ENCODE measurements at places on chromosomes 7 and 10. TPM values are rescaled to one million over a fixed set of nuclear protein-coding genes. Genes with fewer than 3 reads are reported as not detected.

The CYP3A5 gene
- total RNA-seq: 92.0 TPM

DNA sequence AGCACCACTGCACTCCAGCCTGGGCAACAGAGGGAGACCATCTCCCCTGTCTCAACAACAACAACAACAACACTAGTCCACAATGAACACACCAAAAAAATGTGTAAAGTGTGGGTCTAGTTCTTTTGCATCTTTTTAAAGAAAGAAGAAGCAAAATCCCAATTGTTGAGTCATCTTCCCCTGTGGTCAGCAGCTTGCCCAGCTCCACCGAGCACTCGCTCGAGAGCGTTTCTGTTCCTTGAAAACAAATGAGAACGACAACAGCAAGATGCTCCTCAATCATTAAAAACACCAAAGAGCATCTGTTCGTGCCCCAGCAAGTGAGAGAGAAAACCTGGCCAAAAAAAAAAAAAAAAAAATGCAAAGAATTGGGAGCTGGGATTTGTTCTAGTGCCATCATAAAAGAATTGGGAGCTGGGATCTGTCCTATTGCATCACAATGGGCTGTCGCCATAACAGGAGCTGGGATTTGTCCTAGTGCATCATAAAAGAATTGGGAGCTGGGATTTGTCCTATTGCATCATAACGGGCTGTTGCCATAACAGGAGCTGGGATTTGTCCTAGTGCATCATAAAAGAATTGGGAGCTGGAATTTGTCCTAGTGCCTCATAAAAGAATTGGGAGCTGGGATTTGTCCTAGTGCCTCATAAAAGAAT lies 118.1 kb downstream of the PTPRN2 start:
- DNase-seq: no peak

The SORCS1 gene
- 1.3 TPM for total RNA-seq

DNA sequence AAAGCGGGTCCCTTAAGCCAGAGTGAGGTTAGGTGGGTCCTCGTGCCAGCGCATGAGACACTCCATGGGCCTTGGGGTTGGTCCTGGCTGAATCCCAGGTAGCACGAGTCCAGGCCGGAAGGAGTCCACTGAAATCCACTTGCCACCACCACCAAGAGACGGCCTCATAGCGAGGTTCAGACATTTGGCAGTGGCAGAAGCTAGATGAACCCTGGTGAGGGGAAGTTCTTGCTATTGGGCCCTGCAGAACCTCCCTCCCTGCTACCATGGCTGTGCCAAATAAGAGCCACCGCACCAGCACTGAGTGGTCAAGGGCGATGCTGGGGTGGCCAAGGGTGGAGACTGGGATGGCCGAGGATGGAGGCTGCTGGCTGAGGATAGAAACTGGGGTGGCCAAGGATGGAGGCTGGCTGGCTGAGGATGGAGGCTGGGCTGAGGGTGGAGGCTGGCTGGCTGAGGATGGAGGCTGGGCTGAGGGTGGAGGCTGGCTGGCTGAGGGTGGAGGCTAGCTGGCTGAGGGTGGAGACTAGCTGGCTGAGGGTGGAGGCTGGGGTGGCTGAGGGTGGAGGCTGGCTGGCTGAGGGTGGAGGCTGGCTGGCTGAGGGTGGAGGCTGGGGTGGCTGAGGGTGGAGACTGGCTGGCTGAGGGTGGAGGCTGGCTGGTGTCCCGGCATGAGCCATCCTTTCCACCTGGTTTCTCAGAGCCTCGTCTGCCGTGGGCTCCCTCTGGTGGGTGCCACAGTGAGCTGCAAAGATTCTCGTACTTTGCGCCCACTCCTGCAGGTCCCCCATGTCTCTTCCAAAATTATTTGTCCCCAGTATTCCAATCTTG lies 88.2 kb downstream of the ELFN1 start:
- DNase-seq: no peak

DNA sequence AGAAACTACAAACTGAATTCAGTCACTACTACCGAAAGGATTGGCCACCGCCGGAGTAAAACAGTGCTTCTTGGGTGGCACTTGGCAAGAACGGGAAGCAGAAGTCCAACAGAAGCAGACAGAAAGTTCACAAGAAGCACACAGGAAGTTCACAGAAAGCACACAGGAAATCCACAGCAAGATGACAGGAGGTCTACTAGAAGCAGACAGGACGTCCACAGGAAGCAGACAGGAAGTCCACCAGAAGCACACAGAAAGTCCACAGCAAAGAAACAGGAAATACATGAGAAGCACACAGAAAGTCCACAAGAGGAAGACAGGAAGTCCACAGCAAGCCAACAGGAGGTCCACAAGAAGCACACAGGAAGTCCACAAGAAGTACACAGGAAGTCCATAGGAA lies 399.2 kb upstream of the AUTS2 start:
- DNase-seq: no peak
